T-helper 22 cell (primary cell): ENCODE measurements at places on chromosomes 4 and X.

- DNase-seq = no peak
These were observed 37.0 kb upstream of the OTUD4 start for GRCh38 chr4:145217349-145217748.

- DNase-seq = no peak
These were observed 3.8 kb downstream of the NAT8L start for GRCh38 chr4:2062808-2063524.

GRCh38 chrX:21972046-21972445 lies 31.5 kb downstream of the SMS start:
- DNase-seq = no peak

DNA sequence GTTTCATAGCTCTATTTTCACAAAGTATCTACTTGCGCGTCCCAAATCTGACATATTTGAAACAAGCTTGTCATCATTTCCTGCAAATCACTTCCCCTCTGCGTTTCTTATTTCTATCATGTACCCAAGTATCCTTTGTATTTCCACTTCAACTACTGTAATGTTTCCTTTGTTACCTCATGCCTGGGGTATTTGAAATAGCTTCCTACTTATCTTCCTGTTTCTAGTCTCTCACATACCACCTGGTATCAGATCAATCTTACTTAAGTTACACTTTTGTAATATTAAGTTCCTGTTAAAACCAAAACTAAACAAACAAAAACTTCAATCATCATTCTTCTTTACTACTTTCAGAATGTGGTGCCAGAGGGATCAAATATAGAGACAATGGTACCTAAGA lies 93.6 kb upstream of the SMAD1 start:
- DNase-seq = no peak

DNA sequence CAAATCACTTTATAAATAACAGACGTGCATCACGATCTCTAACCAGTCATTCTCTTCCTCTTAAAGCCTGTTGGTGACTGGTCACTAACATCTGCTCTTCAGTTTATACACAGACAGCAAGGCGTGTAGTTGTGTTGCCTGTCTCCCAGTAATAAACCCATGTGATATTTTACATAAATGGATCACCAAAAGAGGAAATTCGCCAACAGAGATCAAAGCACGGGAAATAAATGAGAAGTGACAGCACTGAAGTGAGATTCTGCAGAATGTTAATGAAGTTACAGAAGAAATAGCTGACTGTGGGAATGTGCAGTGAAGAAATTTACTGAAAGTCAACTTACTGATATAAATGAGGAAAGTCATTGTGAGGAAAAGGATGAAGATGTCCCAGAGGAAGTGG lies 47.0 kb downstream of the AFF1 start:
- DNase-seq = no peak
